ENCODE measurements at places on chromosomes 1 and 21. TPM values are rescaled to one million over a fixed set of nuclear protein-coding genes. Genes with fewer than 3 reads are reported as not detected.

The S100A7A gene
- not detected for total RNA-seq

The TNFRSF9 gene
- 1.3 TPM for total RNA-seq

The GPR153 gene
- total RNA-seq: 1.9 TPM

The TSPEAR gene
- total RNA-seq: not detected

The BRDT gene
- total RNA-seq: not detected

The TMEM82 gene
- not detected for total RNA-seq

The DPM3 gene
- 36.0 TPM for total RNA-seq

The LIN28A gene
- not detected for total RNA-seq

The OLFM3 gene
- not detected for total RNA-seq

The CASQ1 gene
- total RNA-seq: not detected

The HORMAD1 gene
- total RNA-seq: not detected

The CLDN19 gene
- not detected for total RNA-seq

The CACHD1 gene
- total RNA-seq: 6.8 TPM

The PTPRC gene
- 0.23 TPM for total RNA-seq

The MYOG gene
- not detected for total RNA-seq

The PIGR gene
- total RNA-seq: not detected

The TNFRSF14 gene
- 6.6 TPM for total RNA-seq

The RGS8 gene
- 0.05 TPM for total RNA-seq

The RGS7 gene
- 2.1 TPM for total RNA-seq

The CYP4A22 gene
- total RNA-seq: not detected

The TMPRSS3 gene
- total RNA-seq: not detected

The CNKSR1 gene
- 0.26 TPM for total RNA-seq

The RXRG gene
- not detected for total RNA-seq

The B3GALT5 gene
- total RNA-seq: 2.2 TPM

The CACNA1S gene
- not detected for total RNA-seq

The DEPDC1 gene
- total RNA-seq: 55.3 TPM

The VCAM1 gene
- total RNA-seq: not detected

The KCNJ10 gene
- total RNA-seq: not detected

The SV2A gene
- 27.7 TPM for total RNA-seq

The ACTA1 gene
- not detected for total RNA-seq

The TFAP2E gene
- not detected for total RNA-seq

The CLEC20A gene
- total RNA-seq: not detected

The MFAP2 gene
- total RNA-seq: not detected

The PRRX1 gene
- not detected for total RNA-seq

The FAM177B gene
- not detected for total RNA-seq

The PGD gene
- 129 TPM for total RNA-seq

The OR2T33 gene
- 0.08 TPM for total RNA-seq

The C8A gene
- total RNA-seq: not detected

The CYP2J2 gene
- total RNA-seq: 1.5 TPM

The DYRK3 gene
- 40.4 TPM for total RNA-seq

The KLF17 gene
- 0.74 TPM for total RNA-seq

The S100A3 gene
- 14.4 TPM for total RNA-seq

The F3 gene
- 24.7 TPM for total RNA-seq

The ADAMTS1 gene
- total RNA-seq: 0.07 TPM

The OR2L8 gene
- not detected for total RNA-seq

The COL9A2 gene
- total RNA-seq: 0.43 TPM

The OR2T1 gene
- not detected for total RNA-seq

The LCE2A gene
- 3.0 TPM for total RNA-seq

The LYPD8 gene
- total RNA-seq: 2.0 TPM

The BCL2L15 gene
- 0.05 TPM for total RNA-seq

The FCGR1A gene
- total RNA-seq: not detected

The PLD5 gene
- total RNA-seq: 0.33 TPM

The IVL gene
- total RNA-seq: 0.26 TPM

The LCE1A gene
- not detected for total RNA-seq

The TADA1 gene
- 13.6 TPM for total RNA-seq

The GALE gene
- total RNA-seq: 144 TPM

The CRB1 gene
- total RNA-seq: not detected
